ENCODE measurements at places on chromosomes 4 and X.

- DNase-seq = no peak
Measured at GRCh38 chrX:85309717-85310116, 65.9 kb downstream of the ZNF711 start.

- no peak for DNase-seq
Measured at GRCh38 chr4:178917756-178918155, 1475.5 kb upstream of the AGA start.

DNA sequence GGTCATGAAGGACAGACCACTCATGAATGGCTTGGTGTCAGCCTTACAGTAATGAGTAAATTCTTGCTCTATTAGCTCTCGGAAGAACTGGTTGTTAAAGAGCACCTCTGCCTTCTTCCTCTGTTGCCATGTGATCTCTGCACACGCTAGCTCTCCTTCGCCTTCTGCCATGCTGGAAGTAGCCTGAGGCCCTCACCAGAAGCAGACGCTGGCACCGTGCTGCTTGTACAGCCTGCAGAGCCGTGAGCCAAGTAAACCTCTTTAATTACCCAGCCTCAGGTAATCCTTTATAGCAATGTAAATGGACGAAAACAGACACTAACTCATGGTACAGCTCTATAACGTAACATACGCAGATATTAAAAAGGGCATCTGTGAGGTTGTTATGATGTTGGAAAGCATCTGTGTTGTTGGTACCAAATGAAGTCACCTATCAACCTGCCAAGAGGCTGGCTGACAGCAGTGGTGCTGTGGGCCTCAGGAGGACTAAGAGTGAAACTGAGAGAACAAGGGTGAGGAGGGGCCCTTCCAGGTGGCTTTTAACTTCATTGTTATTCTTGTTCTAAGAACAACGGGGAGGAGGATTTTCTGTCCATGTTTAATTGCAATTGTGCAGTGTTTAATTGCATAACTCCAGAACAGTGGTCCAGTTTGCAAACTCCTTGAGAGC lies 69.2 kb downstream of the CRMP1 start:
- no peak for DNase-seq

DNA sequence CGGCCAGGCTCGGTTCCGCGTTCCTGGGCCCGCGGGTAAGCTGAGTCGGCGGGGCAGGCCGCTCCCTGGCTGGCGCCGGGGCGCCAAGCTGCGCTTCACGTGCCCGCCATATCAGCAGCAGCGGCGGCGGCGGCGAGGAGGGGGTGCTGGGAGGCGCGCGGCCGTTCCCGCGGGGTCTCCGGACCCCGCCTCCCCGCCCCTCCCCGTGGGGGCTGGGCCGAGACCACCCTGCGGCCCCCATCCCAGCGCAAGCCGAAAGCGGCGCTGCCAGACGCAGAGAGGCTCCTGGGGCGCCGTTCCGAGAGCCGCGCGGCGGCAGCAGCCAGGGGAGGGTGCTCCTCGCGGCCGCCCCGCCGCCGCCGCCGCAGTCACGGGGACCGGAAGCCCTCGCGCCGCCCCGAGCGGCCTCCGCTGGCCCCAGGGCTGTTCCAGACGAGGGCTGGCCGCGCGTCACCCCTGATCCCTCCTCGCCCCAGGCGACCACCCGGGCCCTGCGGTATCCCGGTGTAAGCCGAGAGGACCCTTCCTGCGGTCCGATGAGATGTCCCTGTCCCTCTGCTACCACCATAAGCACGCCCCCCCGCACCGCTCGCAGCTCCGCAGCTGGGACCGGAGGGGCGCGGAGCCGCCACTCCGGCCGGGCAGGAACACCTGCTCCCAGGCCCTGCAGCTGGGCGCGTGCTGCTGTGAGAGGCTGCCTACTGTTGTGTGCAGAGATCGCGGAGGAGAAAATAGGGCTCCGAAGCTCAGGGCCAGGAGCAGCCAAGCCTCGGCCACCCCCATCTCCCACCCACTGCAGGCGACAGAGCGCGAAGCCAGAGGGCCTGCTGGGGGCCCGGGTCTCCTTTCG lies 7.5 kb upstream of the BCOR start:
- no peak for DNase-seq

DNA sequence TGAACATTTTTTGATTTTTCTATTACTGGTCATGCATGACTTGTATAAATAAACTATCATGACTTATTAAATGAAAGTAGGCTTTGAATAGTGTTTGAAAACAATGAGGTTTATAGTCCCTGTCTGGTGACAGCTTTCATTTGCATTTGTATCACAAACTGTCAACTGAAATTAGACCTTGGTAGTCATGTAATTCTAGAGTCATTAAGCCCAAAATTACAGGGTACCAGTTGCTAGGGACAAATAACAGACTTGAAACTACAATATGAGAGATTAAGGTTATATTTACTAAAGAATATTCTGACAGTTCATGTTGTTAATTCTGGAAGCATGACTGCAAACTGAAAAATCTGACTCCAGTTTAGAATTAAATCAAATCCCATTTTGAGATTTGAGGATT lies 9.2 kb upstream of the VAMP7 start:
- no peak for DNase-seq

DNA sequence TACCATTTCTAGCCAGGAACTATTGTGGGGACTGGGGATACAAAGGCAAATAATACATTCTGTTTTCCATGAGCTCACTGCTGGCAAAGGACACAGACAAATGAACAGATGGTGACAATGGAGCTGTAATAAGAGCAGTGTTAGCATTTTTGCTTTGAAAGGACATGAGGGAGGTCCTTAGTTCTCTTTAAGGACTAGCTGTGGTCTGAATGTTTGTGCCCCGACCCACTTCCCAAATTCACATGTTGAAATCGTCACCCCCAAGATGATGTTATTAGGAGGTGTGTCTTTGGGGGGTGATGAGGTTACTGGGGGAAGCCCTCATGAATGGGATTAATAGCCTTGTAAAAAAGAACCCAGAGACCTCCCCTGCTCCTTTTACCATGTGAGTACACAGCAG lies 30.3 kb downstream of the CCNG2 start:
- no peak for DNase-seq

- peak; percentile 58 for DNase-seq
Measured at GRCh38 chr4:98919996-98920395, 8.9 kb downstream of the EIF4E start.

GRCh38 chr4:8741513-8742226 lies 130.0 kb downstream of the HMX1 start:
- no peak for DNase-seq

DNA sequence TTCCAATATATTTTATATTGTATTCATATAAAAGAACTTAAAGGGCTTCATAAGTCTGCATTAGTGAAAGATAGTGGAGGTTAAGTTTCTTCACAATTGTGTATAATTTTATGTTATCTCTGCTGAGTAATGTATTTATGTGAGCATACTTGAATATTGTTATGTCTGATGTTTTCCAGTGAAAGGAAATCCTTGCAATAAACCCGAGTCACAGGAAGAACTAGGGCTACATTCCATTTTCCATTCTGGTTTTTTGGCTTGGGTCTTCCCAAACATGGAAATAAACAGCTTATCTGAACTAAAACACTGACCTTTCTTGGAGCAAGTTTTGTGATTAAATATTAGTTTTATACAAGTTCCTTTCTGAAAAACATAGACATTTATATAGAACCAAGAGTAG lies 231.3 kb upstream of the GPRIN3 start:
- peak; percentile 38 for DNase-seq

- DNase-seq = no peak
Measured at GRCh38 chrX:79107891-79108718, 36.4 kb upstream of the GPR174 start.

DNA sequence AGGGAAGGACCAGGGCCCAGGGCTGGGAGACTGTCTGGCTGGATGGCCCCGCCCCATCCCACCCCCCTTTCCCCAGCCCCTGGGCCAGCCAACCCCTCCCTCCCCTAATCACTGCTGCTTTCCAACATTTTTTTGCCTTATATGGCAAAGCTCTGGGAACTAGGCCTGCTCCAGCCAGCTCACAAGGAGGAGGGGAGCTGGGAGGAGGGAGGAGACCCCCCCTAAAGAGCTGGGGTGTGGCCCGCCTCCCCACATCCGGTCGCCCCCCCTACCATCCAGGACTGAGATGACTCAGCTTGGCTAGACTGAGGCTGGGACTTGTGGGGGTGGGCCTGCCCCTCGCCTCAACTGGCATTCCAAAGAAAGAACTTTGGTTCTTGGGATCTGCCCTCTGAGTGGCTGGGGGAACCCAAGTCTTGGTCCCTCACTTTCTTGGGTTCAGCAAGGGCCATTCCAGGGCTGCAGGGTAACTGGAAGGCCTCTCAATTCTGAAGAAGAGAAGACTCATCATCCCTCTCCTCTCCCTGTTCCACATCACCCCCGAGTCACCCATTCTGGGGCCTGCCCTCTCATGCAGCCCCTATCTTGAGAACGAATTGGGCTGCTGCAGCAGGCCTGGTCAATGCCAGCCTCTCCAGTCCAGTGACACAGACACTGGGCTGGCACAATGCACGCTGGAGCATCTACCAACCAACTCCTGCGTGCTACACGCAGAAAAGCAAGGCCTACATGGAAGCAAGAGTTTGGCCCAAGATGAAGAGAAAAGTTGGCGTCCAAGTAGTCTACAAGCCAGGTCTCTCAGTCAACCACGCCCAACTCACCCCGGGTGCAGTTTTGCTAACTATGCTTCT lies 4.8 kb downstream of the FLNA start:
- peak; percentile 96 for DNase-seq

- DNase-seq = no peak
Measured at GRCh38 chr4:16868674-16869073, 29.8 kb downstream of the LDB2 start.

- no peak for DNase-seq
Measured at GRCh38 chrX:153755136-153755535, 8.9 kb upstream of the PLXNB3 start.

- no peak for DNase-seq
Measured at GRCh38 chrX:100315566-100315965, 94.5 kb downstream of the PCDH19 start.

DNA sequence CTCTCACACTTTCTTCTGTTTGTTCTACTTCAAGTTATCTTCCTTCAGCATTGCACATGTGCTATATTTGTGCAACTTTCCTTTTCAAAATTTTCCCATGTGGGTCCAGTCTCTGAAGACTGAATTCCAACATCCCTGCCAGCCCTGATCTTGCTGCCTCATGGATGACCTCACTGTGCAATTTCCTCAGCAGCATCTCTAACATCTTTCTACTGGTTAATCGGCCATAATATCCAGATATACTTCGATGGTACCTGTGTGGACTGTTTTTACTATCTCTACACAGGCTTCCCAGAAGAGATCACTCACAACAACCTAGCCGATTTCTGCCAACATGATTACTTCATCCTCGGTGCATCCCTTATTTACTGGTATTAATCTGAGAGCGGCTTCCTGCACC lies 41.5 kb downstream of the GPM6A start:
- no peak for DNase-seq

GRCh38 chrX:72128881-72129280 lies 2.8 kb downstream of the RTL5 start:
- DNase-seq = peak; percentile 16

DNA sequence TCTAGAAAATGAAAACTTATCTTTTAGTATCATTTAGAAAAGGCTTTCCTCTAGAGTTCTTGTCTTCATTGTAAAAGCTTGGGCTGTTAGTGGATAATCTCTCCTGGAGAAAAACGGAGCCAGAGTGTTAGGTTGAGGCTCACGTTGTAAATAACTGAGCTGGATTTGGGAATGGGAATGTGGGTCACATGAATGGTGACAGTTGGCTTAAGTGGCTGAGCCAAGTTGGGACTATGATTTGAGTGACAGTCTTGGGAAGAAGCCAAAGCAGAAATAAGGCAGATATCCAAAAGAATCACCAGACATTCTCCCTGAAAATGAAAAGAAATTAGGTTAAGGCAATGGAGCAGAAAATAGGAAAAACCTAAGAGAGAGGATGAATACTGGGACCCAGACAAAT lies 33.6 kb upstream of the PDGFC start:
- peak; percentile 16 for DNase-seq

GRCh38 chr4:183838987-183839712 lies 66.0 kb upstream of the STOX2 start:
- DNase-seq = peak; percentile 31

DNA sequence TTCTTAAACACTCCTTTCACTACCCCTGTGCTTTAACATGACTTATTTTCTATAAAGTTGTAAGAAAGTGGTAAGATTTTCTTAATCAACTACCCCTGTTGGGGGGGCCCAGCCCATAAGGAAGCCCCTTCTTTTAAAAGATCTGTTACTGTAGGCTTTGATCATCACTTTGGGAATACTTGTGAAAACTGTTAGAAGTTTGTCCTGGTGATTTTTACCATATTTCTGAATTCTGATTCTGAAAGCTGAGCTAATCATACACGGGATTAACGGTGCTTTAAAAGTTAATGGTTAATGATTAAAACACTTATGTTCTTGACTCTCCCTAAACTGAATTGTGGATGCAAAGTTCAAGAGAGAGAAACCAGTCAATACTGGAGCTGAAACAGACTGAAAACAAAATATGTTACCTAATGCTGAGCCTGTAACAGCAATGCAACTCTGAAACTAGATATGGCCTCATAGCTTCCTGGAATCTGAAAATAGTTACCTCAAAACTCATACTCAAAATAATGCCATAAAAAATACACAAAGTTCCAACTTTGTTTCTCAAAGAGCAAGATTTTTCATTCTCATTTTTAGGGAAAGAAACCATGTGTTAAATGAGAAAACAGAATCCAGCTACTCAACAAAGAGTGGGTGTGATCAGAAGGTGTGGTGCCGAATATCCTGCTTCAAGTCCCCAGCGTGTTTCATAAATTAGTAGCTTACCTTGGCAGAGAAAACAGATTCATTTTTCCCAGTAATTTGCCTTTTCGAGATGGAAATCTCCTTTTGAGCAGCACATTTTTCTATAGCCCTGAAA lies 31.6 kb downstream of the ADH7 start:
- peak; percentile 54 for DNase-seq

- peak; percentile 60 for DNase-seq
Measured at GRCh38 chr4:64584981-64585557, 175.8 kb upstream of the TECRL start.

DNA sequence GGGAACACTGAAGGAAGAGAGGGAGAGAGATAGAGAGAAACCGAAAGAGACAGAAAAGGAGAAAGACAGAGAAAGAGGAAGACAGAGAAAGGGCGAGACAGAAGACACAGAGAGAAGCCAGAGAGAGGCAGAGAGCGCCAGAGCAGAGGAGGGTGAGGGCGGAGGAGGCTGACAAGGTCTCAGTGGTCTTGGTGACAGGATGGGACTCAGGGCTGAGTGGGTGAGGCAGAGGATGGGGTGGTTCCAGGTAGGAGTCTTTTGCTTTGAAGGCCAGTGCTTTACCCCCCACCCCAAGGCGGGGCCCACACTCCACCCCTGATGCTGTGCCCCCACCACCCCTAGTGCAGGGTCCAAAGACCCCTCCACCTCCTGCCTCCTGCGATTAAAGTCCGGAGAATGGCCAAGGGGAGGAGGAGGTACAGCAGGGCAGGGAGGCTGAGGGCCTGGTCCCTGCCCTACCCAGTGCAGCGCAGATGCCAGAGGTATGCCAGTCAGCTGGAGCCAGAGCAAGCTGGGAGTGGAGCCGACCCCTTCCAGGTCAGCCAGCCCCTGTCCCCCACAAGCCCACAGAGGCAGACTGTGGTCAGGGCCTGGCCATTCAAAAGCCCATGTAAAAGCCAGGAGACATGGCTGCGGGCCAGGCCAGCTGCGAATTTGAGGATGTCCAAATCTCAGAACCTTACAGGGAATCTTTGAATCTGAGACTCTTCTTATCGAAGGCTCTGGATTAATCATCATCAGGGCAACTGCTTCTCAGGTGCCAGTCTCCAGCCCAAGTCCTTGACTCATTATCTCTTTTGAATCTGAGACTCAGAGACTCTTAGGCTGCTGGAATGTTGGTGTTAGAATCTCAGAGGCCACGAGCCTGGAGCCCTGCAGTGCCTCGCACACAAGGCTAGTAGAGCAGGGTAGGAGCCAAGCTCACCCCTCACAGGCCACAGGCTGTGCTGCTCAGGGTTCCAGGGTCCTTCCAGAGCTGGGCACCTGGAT lies 758 bp downstream of the IQSEC2 start:
- peak; percentile 28 for DNase-seq

GRCh38 chr4:28558895-28559294 lies 1698.3 kb downstream of the STIM2 start:
- no peak for DNase-seq

All from fibroblast of pulmonary artery (primary cell).